Stimulated activated naive CD8-positive, alpha-beta T cell treated with anti-CD3 and anti-CD28 coated beads, Interleukin-15, Interleukin-2, amounts not matched to agents 100 U/mL and 50 U/mL, for 24 hours (primary cell): ENCODE measurements at places on chromosomes 1 and 21.
A peak's percentile ranks its signal among the peaks of the same experiment; 100 is the strongest.

- DNase-seq, result no peak
Measured at GRCh38 chr21:34313116-34313515, 50.7 kb upstream of the KCNE2 start.

DNA sequence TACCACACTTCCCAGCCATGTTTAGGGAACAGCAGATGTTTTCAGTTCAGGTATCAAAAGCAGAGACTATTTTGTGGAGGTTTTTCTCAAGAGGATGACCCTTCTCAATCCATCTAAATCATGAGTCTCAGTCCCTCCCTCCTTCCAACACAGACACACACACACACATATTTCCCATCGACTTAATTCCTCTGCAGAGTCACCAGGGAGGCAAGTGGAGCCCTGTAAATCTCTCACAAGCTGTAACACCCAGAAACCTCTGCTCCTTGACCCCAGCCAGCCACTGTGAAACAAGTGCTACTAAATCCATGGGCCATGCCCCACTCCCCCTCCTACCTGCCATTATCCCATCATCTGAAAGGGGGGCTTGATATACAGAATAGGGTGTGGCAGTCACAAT, 10.6 kb upstream of the KCND3 start:
- no peak for DNase-seq

- no peak for DNase-seq
Measured at GRCh38 chr1:214123061-214123784, 135.4 kb downstream of the PROX1 start.

GRCh38 chr1:198638894-198639635, at the start of gene PTPRC:
TSS of gene PTPRC (plus strand) at chr1:198639040. CDS start at chr1:198639269, 229 bp downstream.
- no peak for DNase-seq

- no peak for DNase-seq
Measured at GRCh38 chr1:59506952-59507351, 210.1 kb downstream of the FGGY start.

DNA sequence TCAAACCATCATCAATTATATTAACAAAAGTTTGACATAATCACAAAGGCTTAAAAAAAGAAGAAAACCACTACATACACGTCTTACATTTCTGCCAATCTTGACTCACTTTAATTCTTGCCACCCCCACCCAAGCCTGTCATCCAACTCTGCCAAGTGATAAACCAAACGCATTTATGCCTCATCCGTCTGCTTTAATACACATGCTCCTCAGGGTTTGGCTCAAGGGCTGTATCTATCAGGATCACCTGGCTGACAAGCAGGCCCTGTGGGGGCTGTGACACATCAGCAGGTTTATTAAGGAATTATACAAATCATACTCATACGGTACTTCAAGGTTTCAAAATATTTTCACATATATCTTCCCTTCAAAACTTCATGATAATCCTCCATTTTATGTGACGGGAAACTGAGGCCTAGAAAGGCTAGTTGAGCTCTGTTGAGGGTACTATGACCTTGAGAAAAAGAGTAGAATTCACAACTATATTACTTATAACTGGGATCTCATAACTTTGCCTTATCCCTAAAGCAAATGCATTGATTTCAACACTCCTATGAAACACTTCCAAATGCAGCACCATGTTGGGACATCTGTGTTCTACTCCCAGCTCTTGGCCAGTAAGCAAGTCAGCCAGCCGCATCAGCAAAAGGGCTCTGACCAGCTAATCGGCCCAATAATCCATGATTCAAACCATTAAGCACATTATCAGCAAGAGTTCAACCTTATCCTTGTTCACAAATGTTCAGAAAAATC, 8.7 kb downstream of the SORT1 start:
- no peak for DNase-seq

- DNase-seq, result no peak
Measured at GRCh38 chr1:231936983-231937775, 310.6 kb downstream of the DISC1 start.

DNA sequence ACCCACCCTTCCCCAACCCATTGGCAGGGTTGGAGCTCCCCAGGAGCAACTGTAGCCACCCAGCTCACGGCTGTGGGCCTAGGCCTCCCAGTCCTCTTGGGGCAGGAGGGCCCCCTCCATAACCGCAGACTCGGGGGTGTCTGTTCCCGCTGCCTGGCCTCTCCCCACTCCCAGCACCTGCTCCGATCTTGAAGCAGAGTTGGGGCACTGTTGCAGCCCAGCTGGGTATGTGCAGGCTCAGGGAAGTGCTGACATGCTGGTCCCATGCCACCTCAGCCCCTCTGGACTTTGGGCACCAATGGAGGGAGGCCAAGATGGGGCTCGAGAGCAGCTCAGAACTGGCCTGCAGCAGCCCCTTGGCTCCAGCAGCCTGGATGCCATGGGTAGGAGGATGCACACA, 54.8 kb upstream of the KRTAP11-1 start:
- DNase-seq, result no peak

DNA sequence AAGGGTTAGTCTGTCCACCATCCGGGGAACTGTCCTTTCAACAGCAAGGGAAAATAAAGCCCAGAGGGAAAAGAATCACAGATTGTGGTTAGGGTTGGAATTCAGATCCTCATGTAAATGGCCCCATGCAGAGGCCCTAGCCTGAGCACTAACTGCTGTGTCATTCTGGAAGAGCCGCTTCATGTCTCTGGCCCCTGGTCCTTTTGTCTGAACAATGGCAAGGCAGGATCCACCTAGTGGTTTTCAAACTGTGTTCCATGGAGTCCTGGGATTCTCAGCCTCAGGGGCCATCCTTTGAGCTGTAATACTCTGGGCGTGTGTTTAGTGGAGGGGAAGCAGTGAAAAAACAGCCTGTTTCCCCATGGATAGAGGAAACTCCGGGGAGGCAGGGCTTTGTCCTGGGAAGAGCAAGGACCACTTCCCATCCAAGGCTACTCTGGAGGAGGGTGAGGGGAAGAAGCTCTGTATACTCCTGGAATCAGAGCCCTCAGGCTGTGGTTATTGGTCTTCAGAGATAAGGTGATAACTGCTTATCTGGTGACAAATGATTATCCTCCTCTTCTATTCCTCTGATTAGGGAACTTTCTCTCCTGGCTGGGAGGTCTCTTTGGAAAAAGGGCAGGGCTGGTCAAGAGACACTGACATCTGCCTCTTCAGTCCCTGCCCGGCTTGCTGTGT, 19.2 kb downstream of the PAX7 start:
- DNase-seq, result no peak

DNA sequence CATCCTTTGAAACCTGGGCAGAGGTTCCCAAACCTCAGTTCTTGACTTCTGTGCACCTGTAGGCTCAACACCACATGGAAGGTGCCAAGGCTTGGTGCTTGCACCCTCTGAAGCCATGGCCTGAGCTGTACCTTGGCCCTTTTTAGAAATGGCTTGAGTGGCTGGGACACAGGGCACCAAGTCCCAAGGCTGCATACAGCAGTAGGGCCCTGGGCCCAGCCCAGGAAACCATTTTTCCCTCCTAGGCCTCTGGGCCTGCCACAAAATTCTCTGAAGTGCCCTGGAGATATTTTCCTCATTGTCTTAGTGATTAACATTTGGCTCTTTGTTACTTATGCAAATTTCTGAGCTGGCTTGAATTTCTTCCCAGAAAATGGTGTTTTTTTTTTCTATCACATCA, 65.6 kb upstream of the ACTRT2 start:
- no peak for DNase-seq

- no peak for DNase-seq
Measured at GRCh38 chr1:7259955-7260354, 474.7 kb downstream of the CAMTA1 start.

DNA sequence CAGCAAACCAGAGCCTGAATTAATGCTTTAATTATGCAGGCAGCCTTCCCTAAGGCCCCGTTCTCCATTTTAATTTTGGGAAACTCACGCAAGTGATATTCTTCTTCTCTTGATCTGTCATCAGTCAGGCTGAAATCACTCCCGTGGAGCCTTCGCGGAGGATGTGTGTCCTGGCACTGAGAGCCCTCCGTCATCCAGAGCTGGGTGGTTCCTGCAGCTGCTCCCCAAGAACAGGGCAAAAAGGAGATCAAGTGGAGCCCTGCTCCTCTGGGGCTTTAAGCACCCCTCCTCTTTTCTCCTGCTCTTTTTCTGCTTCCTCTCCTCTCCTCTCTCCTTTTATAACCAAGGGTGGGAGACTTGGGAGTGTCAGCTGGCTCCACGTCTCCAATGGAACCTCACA, 133.2 kb upstream of the CACNA1E start:
- no peak for DNase-seq

DNA sequence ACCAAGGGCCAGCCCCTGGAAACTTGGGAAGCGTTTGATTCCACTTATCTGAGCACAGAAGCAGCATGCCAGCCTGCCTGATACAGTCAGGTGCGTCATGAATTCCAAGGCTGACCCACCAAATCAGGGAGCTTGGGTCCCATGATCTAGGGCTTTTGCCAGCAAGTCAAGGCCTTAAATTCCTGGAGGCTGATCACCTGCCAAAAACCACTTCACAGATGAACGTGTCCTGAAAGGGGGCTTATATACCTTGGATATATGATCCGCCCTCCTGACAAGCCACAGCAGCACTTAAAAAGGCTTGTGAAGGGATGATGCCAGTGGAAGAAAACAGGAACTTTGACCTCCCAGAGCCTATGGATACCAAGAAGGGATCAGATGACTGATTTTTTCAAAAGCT, 24.0 kb upstream of the CLIC6 start:
- no peak for DNase-seq

DNA sequence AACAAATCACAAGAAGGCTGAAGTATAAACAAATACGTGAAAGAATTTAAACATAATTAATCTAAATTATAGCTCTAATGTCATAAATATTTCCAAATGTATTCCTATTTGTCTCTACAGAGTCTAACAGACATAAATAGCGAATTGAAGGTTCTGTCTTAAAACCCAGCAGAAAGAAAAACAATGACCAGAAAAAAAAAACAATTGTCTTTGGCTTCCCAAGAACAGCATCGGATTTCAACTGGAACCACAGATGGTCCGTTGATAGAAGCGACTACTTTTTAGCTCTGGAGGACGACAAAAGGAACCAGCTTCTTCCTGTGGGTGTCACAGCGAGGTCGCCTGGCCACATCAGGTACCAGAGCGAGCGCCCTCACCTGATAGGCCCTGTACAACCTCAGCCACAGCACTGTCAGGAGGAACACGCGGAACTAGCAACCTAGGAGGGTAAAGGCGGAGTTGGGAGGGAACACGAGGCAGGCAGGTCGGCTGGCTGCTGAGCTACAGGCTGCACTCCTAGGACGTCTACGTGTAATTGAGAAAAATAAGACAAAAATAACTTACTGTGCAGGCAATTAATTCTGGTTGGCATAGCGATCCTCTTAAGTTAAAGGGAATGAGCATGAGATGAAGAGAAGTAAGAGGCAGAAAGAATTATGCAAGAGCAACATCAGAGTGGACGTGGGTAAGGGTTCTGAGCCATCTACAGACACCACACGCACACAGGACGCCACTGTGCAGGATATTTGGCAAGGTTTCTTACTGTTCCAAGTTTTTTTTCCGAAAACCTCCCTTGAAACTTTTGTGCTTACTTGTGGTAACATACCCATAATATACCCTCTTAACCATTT, 16.7 kb upstream of the PRDM15 start:
- DNase-seq, result peak; percentile 53

- DNase-seq, result no peak
Measured at GRCh38 chr1:243447844-243448243, 192.0 kb downstream of the SDCCAG8 start.

DNA sequence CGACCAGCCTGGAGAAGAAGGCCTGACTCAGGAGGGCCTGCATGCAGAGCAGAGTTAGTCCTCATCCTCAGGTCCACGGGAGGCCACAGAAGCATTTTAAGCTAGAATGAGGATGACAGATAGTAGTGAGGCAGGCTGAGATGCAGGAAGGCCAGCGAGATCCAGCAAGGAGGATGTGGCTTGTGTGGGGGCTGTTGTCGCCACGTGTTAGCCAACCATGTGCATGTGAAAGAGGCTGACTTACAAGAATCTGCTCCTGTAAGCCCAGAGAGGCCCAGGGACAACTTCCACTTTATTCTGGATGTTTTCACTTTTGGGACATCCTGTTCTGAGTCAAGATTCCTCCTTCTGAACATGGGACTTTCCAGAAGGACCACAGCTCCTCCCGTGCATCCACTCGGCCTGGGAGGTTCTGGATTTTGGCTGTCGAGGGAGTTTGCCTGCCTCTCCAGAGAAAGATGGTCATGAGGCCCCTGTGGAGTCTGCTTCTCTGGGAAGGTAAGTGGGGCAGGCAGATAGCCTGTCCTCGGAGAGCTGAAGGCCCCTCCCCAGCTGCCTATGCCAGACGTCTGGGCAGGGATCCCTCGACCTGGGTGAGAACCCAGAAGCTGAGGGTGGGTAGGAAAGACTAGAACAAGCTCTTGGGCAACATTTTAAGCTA, at the start of gene SLAMF8:
SLAMF8 (plus strand) TSS at position 433 of the 661 bp plus-strand sequence; CDS start at position 459, 26 bp downstream.
- peak; percentile 65 for DNase-seq

- DNase-seq, result no peak
Measured at GRCh38 chr1:101833312-101833711, 163.4 kb downstream of the OLFM3 start.

DNA sequence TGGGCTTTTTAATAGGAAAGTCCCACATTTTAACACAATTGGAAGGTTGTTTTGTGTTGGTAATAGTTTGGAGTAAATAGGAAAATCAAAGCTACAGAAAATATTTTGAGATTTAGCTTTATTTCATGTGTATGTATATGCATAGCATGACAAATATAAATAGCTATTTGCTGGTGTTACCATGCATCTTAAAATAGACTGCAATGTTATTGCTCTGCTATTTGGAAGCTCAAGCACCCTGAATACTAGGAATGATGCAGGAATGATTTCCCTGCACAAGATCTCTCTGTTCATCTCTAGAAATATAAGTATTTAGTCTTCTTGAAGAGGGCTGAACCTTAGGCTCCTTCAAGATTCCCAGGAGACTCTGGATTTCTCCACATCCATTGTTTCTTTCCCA, 268.3 kb upstream of the POGK start:
- no peak for DNase-seq

- DNase-seq, result no peak
Measured at GRCh38 chr1:165365341-165365740, 8.8 kb upstream of the LMX1A start.

DNA sequence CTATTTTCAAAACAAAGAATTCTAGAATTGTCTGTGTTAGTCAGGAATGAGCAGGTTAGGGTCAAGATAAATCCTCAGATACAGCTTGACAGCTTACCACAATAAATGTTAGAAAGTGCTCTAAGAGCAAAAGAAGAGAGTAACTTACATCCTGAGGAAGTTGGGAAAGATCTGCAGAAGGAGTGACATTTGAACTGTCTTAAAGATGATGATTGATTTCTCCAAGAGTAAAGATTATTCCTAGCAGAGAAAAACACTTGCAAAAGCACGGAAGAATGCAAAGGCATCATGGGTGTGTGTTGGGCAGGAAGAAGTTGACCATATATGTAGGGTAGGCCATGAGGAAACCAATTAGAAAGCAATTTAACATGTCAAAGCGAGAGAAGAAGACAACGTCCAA, 175.4 kb downstream of the LRRC7 start:
- DNase-seq, result no peak

- no peak for DNase-seq
Measured at GRCh38 chr1:58988752-58989151, 204.9 kb upstream of the JUN start.

GRCh38 chr1:75583282-75583681, 27.6 kb downstream of the SLC44A5 start:
- no peak for DNase-seq

GRCh38 chr1:22210176-22210575, 67.3 kb upstream of the WNT4 start:
- DNase-seq, result no peak

GRCh38 chr1:210681158-210681557, 352.5 kb downstream of the HHAT start:
- DNase-seq, result no peak
